ENCODE measurements at places on chromosomes 3 and 15. TPM values are rescaled to one million over a fixed set of nuclear protein-coding genes. Genes with fewer than 3 reads are reported as not detected.
A peak's percentile ranks its signal among the peaks of the same experiment; 100 is the strongest.

DNA sequence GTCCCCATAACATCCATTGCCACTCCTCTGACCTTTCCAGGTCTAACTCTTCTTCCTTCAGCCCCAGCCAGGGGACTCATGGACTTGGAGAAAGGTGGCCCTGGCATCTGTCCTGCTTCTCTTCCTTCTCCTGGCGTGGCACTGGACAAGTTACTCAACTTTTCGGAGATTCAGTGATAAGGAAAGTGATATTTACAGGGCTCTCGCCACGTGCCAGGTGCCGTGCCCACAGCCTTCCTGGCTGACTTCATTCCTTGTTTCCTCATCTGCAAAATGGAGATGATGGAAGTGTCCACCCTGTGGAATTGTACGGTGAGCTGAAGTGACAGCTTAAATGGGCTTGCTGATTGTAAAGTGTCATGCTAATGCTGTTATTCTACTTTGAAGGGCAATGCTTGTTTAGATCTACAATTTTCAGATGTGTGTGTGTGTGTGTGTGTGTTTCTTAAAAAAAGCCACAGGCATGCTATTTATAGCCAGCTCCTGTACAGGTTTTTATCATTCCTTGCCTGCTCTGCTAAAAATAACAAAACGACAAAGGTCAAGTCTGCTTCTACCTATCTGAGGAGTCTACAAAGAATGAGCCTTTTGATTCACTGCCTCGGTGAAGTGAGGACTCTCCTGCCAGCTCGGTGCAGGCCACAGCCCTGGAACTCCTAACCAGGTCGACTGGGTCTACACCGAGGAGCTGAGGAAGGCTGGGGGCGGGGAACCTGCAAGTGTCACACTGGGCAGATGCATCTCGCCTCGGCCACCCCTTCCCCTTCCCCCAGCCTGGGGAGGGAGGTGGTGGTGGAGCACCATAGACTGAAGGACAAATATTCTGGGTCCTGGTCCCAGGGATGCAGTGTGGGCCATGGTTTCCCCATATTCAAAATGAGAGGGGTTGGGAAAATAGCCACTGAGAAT lies 11.4 kb upstream of the ATP2B2 start:
- no peak for DNase-seq

- no peak for DNase-seq
Measured at GRCh38 chr3:135860761-135861160, 104.8 kb upstream of the PPP2R3A start.

- DNase-seq: no peak
Measured at GRCh38 chr3:156705761-156706616, 31.6 kb downstream of the TIPARP start.

GRCh38 chr15:81388436-81388770 lies 14.4 kb upstream of the TMC3 start:
- no peak for DNase-seq

STRC gene
- polyA plus RNA-seq: 1.6 TPM

PTPRG gene
- polyA plus RNA-seq: 92.1 TPM

- no peak for DNase-seq
Measured at GRCh38 chr15:20355256-20355868, 186.2 kb downstream of the GOLGA6L6 start.

DNA sequence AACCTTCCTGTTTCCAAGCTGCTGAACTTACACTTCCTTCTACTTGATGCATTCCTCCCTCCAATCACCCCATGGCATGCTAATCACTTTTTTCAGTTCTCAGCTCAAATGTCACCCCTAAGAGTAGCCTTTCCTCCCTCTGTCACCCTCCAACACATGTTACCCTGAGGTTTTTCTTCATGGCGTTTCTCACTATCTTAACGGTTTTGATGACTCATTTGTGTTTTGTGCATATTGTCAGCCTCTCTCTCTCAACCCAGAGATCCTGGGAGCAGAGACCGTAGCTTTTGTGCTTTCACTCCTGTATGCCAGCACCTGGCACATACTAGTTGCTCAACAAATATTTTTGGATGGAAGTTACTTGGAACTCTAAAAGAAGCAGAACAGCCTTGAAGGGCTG lies 24.5 kb downstream of the LRRC3B start:
- DNase-seq: no peak

- DNase-seq: no peak
Measured at GRCh38 chr15:31027910-31028578, 36.6 kb upstream of the MTMR10 start.

DNA sequence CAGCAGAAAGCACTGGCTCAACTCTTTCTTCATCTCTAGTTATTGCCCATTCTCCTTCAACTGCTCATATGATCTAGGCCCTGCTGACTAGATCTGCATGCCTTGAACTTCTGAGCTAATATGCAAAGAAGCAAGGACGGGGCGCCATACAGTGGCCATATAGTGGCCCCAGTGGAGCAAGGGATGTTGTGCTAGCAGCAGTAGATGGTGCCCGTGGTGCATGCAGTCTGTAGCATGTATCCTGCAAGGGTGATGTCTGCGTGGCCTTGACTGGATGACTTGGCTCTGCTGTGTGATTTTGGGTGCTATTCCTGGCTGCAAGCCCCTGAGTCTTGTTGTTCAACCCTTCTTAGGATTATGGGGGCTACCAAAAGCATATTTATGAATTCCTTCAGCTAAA lies 12.2 kb upstream of the NMD3 start:
- DNase-seq: no peak

GRCh38 chr3:133040696-133041523 lies 2.7 kb downstream of the TMEM108 start:
- peak; percentile 52 for DNase-seq

DNA sequence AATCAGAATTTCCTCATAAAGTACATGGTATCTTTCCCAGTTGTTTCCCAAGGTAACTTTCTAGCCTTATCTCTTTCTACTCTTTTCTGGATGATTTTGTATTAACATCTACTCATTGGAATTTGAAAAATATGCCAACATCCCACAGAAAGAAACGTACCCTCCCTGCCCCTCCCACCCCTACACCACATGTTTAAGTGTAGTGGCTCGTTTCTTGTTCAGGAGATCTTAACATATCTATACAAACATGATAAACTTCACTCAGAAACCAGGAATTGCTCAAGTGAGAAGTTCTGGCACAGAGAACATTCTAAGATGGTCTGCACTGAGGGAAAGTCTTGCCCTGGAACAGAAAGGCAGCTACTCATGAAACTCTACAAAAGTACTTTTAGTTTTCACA lies 404.7 kb downstream of the SOX2 start:
- no peak for DNase-seq

- DNase-seq: no peak
Measured at GRCh38 chr15:56295433-56295832, 51.8 kb upstream of the RFX7 start.

GRCh38 chr3:25090698-25091453 lies 337.2 kb upstream of the RARB start:
- no peak for DNase-seq

GRCh38 chr3:27570421-27571106 lies 86.4 kb upstream of the SLC4A7 start:
- DNase-seq: no peak

DNA sequence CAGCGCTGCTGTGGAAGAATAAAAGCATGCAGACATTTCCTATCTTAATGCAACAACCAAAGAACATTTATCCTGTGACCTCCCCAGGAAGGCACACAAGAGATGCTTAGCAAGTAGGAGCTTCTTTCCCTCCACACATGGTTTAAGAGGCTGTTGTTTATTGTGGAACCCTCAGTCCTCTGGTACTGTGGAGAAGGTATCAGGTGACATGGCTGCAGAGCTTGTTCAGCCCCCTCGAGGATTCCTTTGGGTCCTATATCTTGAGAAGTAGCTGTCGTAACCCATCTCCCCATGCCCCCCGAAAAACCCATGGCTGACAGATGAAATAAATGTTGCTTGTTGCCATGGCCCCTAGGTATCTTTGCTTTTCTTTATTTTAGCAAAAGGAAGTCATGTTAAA lies 20.3 kb upstream of the ETV5 start:
- DNase-seq: no peak

C3orf49 gene
- polyA plus RNA-seq: 0.48 TPM

- no peak for DNase-seq
Measured at GRCh38 chr3:60363817-60364216, 887.4 kb downstream of the FHIT start.

DNA sequence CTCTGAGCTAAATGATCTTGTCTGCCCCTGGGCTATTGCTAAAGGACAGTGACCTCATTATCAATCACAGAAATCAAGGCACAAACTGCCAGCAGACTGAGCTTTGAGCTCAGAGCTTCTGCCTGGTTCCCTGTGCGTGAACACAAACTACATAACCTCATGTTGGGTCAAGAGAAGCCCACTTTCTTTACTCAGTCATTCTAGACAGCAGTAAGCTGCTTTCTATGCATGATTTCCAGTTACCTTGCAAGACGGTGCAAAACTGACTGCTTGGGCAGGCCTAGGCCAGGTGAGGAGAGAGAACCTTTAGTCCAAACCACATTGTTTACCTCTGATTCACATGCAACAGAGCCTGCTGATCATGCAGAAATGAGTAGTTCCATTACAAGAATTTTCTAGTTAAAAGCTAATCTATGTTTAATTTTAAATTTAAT lies 75.1 kb downstream of the ARRDC4 start:
- DNase-seq: no peak

- DNase-seq: no peak
Measured at GRCh38 chr3:112005091-112005672, 6.5 kb downstream of the TAGLN3 start.

- DNase-seq: no peak
Measured at GRCh38 chr3:197547306-197548011, 8.3 kb downstream of the BDH1 start.

- DNase-seq: no peak
Measured at GRCh38 chr3:71581457-71582035, 2.0 kb downstream of the FOXP1 start.

GRCh38 chr3:194661946-194662345 lies 10.0 kb downstream of the LSG1 start:
- DNase-seq: no peak

DNA sequence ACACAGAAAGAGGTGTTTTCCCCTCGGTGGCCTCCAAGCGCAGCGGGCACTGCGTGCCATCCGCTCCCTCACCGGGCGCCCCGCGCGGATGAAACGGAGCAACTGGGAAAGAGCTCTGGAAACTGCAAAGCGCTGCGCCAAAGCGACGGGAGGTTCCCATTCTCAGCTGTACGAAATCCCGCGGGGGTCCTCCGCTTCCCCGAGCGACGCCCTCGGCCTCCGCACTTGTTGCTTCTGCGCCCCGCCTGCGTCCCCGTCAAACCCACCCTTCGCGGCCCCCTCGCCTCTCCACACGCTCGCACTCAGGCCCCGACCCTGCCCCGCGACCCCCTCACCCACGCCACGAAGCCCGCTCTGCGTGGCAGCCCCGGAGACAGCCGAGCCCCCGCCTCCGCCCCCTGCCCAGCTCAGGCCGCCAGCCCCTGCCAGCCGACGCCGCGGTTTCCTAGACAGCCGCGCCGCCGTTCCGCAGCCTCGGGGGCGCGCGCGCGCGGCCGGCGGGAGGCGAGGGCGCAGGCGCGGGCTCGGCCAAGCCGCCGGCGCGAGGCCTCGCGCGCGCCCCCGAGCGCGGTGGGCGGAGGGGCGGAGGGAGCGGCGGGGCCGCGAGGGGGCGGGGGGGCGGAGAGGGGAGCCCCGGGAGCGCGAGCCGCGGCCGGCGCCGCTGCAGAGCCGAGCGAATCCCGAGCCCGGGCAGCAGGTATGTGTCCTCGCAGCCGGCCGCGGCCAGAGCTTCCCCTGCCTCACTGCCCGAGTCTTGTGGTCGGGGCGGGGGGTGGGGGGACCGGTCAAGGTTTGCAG lies at the start of gene TMEM266:
Gene TMEM266, plus strand, starts transcription at position 666 of the 798 bp plus-strand sequence. CDS start 74,279 bp downstream, outside the sequence.
- peak; percentile 62 for DNase-seq

- DNase-seq: no peak
Measured at GRCh38 chr3:133970916-133971315, 58.8 kb downstream of the SLCO2A1 start.

GRCh38 chr3:184417619-184418327 lies 37.9 kb downstream of the CHRD start:
- no peak for DNase-seq

CYP8B1 gene
- polyA plus RNA-seq: 1.3 TPM

GRCh38 chr3:134993011-134993410 lies 198.0 kb downstream of the EPHB1 start:
- DNase-seq: no peak

- no peak for DNase-seq
Measured at GRCh38 chr3:122324871-122325323, at the start of gene CSTA. TSS of gene CSTA (plus strand) at chr3:122325248. CDS start at chr3:122325293, 45 bp downstream.

DNA sequence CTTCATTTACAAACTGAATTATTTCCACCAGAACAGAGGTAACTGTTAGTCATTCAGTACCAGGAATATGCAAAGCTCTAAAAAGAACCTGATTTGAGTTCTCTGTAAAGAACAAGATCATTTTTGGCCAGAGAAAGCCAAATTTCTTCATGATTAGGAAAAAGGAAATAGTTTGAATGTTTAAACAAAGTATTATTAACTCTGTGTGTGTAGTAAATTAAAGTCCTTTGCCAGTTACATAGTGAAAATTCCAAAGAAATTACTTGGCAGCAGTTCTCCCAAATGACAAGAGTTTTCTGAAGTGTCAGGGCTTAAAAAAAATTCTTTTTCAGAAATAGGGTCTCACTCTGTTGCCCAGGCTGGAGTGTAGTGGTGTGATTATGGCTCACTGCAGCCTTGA lies 24.5 kb downstream of the QTRT2 start:
- no peak for DNase-seq

SLC51A gene
- polyA plus RNA-seq: 15.3 TPM

DNA sequence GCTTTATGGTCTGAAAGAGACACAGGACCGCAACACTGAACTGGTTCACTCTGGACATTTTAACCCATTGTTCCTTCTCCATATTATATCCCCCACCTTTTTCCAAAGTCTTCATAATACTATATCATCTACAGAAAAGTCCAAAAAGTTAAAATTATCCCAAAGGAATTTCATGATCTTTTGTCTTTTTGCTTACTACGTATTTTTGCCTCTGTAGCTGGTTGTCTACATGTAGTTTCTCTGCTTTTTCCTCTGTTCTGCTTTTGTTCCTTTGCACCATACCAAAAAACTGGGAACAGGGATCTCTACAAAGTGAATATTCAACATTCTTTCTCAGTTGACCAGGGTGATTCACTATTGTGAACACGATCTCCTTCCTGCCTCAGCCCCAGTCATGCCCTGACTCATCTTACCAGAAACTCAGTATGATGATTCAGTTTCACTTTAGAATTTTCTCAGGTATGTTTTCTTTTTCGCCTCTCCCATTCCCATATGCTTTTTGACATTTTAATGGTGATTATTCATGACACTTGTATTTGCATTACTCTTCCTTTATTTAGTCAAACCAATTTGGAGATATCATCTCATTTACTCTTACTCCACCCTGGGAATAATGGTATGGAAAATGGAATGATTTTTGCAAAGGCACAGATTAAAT lies 14.5 kb downstream of the EMC4 start:
- DNase-seq: no peak

GRCh38 chr3:160830796-160831195 lies 74.8 kb downstream of the PPM1L start:
- DNase-seq: no peak

AVEN gene
- polyA plus RNA-seq: 12.7 TPM

All from renal cortex interstitium (tissue), 15 donors.